M059J (cell line): ENCODE measurements at places on chromosomes 16 and 17. TPM values are rescaled to one million over a fixed set of nuclear protein-coding genes. Genes with fewer than 3 reads are reported as not detected.

Gene HES7
- 0.22 and 0.94 TPM in 2 replicates for total RNA-seq

Gene KIF18B
- total RNA-seq = 4.9 and 10.6 TPM in 2 replicates

DNA sequence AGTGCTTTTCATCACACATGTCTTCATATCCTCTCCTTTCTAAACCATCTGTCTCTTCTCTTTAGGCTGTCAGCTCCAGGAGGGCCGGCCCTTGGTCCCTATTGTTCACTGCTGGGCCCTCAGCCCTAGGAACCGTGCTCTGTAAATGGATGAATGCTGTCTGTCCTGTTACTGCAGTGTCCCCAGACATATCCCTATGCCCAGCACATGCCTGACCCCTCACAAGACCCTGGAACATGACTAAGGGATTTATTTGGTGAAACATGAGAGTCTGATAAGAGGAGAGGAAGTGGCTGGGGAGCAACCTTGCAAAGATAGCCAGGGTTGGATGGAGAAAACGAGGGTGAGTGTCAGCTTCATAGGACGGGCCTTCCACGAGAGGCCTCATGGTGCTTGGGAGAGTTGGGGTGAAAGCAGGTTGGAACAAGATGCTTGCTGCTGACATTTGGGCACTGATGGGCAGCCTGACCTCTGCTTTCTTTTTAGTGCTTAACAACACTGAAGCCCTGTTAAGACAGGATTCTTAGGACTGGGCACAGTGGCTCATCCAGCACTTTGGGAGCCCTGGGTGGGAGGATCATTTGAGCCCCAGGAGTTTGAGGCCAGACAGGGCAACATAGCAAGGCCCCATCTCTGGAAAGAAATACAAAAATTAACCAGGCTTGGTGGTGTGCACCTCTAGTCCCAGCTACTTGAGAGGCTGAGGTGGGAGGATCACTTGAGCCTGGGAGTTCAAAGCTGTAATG is 39.0 kb downstream of the ABCC1 start:
- peak; percentile 52 for DNase-seq

DNA sequence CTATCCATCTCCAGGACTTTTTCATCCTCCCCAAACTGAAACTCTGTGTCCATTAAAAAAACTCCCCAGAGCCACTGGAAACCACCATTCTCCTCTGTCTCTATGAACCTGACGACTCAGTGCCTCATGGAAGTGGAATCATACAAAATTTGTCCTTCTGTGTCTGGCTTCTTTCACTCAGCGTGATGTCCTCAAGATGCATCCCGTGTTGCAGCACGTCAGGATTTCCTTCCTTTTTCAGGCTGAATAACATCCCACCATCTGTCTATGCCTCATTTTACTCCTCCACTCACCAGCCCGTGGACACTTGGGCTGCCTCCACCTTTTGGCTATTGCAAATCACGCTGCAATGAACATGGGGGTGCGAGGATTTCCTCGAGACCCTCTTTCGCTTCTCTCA is 12.6 kb upstream of the ALDH3A1 start:
- DNase-seq = no peak

DNA sequence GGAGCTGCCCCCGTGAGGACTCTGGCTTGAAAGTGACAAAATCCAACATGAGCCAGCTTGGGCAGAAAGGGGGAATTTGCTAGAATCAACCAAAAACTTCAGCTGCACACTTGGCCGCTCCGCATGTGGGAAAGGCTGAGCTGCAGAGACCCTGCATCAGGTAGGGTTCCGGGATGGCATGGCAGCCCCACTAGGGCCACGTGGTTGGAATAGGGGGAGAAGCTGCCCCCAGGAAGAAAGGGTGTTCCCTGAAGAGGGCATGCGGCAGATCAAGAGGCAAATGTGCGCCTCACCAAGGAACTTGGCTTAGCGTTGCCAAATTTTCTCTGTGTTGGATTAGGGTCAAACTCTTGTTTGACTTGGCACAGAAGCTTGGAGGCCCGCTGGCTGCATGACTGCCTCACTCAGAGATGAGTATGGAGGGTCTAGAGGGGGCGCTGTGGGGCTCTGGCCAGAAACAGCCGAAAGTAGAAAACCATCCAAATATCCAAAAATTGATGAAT is 29.2 kb upstream of the WFIKKN2 start:
- DNase-seq = no peak

Gene AARS1
- 38.9 and 68.8 TPM in 2 replicates for total RNA-seq

Gene ERN1
- total RNA-seq = 0.98 and 1.5 TPM in 2 replicates

Gene FAM20A
- 0.02 TPM in 1 of 2 replicates, not detected in the other for total RNA-seq

- no peak for DNase-seq
Observed at GRCh38 chr16:19885451-19886072, 914 bp upstream of the GPRC5B start.

GRCh38 chr17:40345161-40345993 is 19.2 kb downstream of the GJD3 start:
- peak; percentile 67 for DNase-seq

Gene NACA2
- not detected in 2 replicates for total RNA-seq

DNA sequence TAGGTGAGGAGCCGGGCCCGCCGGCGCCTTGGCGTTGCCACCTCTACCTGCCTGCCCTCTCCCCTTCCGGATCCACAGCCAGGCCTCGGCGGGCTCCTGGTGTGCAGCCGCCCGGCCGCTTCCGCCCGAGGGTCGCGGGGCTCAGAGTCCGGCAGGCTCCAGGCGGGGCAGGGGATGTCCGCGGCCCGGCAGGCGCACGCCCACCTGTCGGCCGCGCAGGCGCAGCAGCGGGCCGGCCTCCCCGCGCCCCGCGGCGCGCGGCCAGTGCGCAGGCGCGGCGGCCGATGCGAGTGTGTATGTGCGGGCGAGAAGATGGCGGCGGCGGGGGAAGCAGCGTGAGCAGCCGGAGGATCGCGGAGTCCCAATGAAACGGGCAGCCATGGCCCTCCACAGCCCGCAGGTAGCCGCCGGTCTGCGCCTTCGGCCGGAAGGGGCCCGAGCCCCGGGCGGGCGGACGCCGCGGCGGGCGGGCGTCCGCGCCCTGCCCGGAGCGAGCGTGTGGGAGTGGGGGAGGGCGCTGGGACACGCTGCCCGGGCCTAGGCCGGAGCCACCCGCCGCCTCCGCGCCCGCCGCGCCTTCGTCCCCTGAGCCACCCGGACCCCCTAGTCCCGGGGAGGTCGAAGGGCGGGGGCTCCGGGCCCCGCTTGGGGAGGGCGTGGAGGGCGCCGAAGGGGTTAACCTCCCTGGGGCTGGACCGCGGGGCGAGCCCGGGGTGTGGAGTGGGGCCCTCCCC is at the start of gene USP10:
TSS of gene USP10 (plus strand) at position 289 of the 734 bp plus-strand sequence. CDS start at position 380, 91 bp downstream.
- DNase-seq = peak; percentile 77

Gene IRX6
- total RNA-seq = not detected in 2 replicates

- DNase-seq = no peak
Observed at GRCh38 chr16:460787-461186, 35.3 kb downstream of the RAB11FIP3 start.

Gene SIAH1
- total RNA-seq = 27.0 and 28.8 TPM in 2 replicates

- no peak for DNase-seq
Observed at GRCh38 chr16:85573696-85574641, 39.2 kb upstream of the GSE1 start.

- DNase-seq = peak; percentile 95
Observed at GRCh38 chr16:11349599-11350276, 4.5 kb downstream of the RMI2 start.

DNA sequence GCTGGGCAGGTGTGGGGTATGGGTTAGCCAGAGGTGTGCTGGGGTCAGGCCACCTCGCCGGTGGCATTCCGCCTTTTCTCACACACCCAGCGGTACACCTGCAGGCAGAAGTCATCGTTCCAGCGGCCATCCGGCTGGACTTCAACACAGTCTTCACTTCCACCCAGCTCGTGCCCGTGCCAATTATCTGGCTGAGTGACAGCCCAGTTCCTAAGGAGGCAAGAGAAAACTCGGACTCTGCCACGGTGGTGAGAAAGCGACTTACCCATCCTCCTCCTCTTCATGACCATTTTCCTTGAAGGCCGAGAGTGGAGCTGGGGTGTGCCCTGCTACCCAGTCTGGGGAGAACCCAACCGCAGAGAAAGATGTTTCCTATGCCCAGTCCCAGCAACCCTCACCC is 13.1 kb downstream of the ASGR2 start:
- no peak for DNase-seq

- no peak for DNase-seq
Observed at GRCh38 chr16:3681206-3681605, 26.7 kb downstream of the DNASE1 start.

DNA sequence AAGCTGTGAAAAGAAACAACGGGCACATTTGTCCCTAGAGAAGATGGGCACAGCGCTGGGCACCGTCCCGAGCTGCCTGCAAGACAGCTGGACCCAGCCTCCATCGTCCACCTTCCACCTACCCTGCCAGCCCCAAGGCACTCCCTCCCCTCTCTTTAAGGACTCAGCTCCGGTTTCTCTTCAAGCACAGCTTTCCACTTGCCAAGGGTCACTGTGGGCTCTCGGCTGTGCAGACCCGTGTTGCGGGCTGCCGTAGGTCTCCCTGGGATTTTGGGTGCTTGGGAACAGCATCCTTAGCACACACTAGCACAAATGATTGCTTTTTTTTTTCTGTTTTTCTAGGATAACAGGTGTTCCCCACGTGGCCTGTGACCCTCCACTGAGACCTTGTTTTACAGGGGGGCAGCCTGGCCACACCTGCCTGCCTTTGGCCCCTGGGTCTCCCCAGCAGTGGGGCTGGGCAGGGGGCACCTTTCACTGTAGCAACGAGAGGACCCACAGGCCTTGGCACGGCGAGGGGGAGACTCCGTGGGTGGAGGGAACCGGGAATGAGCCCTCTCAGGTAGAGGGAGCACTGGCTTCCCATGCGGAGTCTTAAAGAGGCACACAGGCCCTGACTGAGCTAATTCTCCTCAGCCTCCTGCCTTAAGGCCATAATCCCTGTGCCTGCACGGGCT is 1.4 kb downstream of the CHMP6 start:
- DNase-seq = no peak

Gene GAS2L2
- not detected in 2 replicates for total RNA-seq

DNA sequence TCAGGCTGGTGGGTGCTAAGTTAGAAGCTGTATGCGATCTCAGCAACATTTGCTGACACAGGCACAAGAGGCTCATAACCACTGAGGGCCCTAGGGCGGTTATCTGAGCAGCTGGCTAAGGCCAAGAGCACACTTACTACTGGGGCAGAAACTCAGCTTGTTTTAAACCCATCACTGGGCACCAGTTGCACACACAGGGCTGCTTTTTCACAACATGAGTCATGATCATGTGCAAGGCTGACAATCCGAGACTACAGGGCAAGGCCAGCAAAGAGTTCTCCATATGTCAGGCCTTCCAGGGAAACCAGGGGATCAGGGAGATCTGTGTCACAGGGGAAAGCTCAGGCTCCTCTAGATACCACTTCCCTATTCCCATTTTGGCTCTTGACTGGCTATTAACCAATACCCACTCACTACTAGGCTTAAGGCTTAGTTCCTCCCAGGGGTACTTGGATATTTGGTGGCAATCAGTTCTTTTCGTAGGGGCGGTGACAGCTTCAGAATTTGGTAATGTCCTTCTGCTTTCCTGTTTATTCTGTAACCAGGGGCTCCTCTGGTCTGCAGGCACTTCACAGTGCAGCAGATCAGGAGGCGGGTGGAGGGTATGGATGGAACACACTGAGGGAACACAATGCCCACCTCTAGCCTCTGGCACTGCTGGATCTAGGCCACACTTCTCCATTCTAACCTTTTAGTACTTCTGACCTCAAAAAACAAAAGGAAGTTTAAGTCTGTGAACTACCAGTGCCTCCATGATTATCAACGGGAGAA is 44.9 kb upstream of the ERN1 start:
- DNase-seq = peak; percentile 16

DNA sequence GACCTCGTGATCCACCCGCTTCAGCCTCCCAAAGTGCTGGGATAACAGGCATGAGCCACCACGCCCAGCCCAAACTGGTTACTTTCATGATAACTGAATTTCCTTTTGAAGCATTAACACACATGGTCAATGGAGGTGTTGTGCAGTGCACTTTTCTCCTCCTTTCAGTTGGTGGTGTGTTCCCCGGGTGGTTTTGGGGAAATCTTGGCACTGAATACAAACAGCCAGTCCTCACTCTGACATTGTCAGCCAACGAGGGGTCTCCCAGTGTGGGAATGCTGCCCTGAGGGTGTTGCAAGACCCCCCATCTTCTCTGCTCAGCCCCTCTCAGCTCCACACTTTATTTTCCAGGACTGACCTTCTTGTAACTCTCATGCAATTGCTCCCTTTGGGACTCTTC is 70.5 kb downstream of the SOX9 start:
- no peak for DNase-seq

Gene ADAD2
- not detected in 2 replicates for total RNA-seq

DNA sequence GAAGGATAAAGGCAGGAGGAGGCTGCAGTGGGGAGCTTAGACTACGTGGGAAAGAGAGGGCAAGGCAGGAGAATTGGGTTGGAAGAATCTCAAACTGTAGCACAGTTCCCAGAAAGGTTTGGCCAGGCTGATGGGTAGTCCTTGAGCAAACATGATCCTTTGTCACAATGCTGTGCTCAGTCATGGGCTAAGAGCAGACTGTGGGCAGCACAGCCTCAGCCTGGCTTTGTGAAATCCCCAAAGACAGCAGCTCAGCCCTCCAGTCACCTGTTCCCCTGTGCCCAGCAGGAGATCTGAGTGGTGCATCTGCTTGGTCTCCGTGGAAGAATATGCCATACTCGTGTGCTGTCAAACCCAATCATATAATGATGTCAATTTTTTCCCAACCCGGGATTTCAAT is 10.6 kb upstream of the ENGASE start:
- DNase-seq = no peak

Gene IRX5
- 1.2 and 3.9 TPM in 2 replicates for total RNA-seq

DNA sequence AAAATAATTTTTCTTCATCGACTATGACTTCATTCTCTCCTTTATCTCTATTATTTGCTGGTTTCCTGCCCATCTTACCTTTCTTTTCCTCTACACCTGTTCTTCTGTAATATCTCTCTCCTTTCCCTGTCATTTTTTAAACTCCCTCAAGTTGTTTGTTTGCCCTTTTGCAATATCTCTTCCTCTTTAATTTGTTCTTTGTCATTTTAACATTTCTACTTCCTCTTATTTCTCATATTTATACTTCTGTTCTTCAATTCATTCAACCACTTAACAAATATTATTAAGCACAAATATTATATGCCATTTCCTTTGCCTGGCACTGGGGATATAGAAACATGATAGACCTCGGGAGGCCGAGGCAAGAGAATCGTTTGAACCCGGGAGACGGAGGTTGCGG is 22.6 kb downstream of the MAP3K3 start:
- DNase-seq = no peak

DNA sequence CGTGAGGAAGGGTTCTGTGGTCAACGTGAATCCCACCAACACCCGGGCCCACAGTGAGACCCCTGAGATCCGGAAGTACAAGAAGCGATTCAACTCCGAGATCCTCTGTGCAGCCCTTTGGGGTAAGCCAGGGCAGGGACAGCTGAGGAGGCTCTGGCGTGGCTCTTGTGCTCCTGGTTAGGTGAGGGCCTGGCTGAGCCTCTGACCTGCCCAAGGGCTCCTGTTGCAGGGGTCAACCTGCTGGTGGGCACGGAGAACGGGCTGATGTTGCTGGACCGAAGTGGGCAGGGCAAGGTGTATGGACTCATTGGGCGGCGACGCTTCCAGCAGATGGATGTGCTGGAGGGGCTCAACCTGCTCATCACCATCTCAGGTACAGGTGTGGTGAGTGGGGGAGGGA is 4.2 kb upstream of the C17orf107 start:
- no peak for DNase-seq

- DNase-seq = peak; percentile 41
Observed at GRCh38 chr16:1054660-1055556, 17.6 kb upstream of the SSTR5 start.

- no peak for DNase-seq
Observed at GRCh38 chr17:80264205-80265075, 3.8 kb downstream of the RNF213 start.
